Left hindlimb (tissue), 1 donor: ENCODE measurements at places on chromosomes 4 and X.

GRCh38 chr4:163967263-163967662, 472.8 kb downstream of the TMA16 start:
- no peak for DNase-seq

- peak; percentile 71 for DNase-seq
Measured at GRCh38 chrX:150772150-150772970, 79.2 kb downstream of the MTMR1 start.

DNA sequence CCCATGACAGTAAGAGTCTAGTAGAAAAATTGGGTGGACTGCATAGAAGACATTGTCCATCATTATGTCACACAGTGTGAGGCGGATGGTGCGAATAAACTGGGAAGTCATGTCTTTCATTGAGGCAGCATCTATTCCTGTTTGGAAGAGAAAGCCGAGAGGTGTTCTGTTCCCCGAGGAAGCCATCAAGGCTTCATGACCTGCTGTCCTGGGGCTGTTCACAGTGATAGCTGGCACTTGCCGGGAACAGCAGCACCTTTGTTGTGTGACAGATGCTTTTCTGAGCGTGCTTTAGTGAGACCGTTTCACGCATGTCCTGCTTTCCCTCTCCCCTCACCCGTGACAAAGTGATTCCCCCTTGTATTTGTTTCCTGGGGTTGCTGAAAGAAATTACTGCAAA, 20.3 kb downstream of the RGS12 start:
- no peak for DNase-seq

GRCh38 chr4:153541456-153542096, 75.4 kb downstream of the TMEM131L start:
- DNase-seq: no peak

GRCh38 chr4:173014113-173014558, 154.5 kb upstream of the GALNT7 start:
- no peak for DNase-seq

DNA sequence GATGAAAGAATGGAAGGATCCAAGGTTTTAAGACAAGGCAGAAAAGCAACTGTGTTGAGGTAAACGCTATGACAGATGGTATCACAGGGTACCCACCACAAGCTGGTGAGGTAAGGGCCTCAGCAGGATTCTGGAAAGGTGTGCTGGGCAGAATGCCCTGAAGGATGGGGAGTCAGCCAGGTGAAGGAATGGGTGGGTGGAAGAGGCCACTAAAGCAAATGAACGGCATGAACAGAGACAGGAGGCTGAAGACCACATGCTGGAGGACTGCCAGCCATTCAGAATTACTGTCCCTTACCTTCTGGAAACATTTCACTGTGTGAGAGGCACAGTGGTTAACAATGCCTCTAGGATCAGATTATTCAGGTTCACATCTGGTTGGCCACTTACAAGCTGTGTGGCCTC, 23.6 kb downstream of the GPRIN3 start:
- DNase-seq: no peak

GRCh38 chr4:4754641-4755040, 104.8 kb upstream of the MSX1 start:
- no peak for DNase-seq

- no peak for DNase-seq
Measured at GRCh38 chr4:94345266-94345665, 2.6 kb upstream of the HPGDS start.

DNA sequence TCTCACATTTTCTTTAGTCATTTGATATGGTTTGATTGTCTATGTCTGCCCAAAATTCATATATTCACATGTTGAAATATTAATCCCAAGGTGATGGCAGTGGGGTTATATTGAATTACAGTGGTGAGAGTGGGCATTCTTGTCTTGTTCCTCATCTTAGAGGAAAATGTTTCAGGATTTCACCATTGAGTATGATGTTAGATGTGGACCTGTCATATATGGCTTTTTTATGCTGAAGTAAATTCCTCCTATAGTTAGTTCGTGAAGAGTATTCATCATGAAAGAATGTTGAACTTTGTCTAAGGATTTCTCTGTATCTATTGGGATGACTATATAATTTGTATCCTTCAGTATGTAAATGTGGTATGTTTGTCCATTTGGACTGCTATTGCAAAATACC, 512.3 kb upstream of the EPHA5 start:
- no peak for DNase-seq

DNA sequence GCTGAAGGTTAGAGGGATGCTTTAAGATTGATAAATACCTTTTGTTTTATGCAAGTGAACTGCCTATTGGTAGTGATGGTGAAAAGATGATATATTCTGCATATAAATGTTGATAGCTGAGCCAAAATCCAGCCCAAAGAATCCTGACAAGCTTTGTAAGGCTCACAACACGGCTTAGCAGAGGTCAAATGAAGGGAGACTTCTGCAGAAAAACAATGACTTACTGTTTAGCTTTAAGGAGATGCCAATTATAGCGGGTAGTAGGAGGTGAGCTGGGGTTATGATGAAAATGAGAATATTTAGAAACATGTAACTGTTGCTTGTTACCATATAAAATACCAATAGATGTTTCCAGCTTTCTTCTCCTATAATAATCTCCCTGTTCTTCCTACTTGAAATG, 97.1 kb downstream of the AFF1 start:
- no peak for DNase-seq

GRCh38 chr4:33802578-33802977, 2441.7 kb downstream of the ARAP2 start:
- DNase-seq: no peak

DNA sequence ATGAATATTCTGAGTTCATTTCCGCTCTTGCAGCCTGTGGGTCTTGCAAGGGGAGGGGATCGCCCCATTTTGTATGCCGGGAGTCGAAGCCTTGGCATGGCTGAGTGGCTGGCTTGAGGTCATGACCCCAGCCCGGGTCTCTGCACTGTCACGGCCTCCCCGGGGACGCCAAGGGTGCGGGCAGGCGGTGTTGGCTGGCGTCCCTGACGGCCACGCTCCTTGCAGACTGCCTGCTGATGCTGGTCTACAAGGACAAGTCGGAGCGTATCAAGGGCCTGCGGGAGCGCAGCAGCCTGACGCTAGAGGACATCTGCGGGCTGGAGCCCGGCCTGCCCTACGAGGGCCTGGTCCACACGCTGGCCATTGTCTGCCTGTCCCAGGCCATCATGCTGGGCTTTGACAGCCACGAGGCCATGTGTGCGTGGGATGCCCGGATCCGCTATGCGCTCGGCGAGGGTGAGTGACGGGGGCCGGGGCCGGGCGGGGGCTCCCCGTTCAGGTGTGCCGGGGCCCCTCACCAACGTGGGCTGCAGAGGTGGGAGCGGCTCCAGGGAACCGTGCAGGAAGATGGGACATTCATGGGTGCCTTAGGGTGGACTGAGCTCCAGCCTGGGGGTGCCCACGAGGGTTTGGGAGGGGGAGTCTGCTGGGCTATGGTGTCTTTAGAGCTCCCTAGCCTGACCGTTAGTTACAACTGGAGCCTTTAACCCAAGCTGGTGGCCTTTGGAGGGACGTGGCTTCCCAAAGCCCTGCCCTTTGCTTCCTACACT, 10.3 kb downstream of the DOK7 start:
- DNase-seq: no peak

DNA sequence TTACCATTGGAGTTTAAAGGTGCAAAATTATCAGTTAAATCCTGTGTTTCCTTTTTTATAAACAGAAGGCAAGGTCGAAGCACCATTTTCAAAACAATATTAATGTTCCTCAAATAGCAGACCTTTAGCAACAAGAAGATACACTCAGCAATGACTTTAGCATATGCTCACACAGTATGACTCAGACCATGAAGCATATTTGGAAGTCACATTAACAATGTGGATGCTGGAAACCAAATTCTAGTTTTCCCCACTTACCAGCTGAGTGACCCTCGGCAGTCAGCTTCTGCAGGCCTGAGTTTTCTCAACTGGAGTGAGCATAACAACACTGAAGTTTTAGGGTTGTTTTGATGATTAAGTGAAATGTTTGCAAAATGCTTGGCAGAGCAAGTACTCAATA, 130.5 kb downstream of the ANK2 start:
- DNase-seq: no peak
